Kidney (tissue), 22 donors: ENCODE measurements at places on chromosomes 12 and 14. TPM values are rescaled to one million over a fixed set of nuclear protein-coding genes. Genes with fewer than 3 reads are reported as not detected.

Gene NEUROD4
- total RNA-seq = not detected

DNA sequence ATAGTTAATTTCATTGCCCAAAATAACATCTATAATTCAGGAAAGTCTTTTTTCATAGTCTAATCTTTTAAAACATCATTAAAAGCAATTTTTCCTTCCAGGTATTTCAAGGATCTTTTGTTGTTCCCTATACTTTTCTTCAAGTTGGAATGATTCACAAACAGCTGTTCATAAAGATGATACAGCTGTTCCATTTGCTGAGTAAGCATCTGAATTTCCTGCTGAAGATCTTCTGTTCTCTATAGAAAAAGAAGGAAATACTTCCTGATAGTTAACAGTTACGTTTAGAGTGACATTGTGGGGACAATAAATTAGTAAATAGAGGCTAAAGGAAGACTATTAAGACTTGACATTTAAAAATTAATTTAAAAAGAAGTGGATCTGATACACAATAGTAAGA, 30.3 kb upstream of the ESR2 start:
- no peaks in the 10 kb centered on the region for H3K36me3 ChIP-seq
- H3K4me3 ChIP-seq = no peak overlapping the region
- no peak overlapping the region for H3K27ac ChIP-seq
- H3K4me1 ChIP-seq = no peaks in the 10 kb centered on the region
- no peaks in the 10 kb centered on the region for H3K27me3 ChIP-seq

- no peak overlapping the region for H3K4me3 ChIP-seq
- H3K4me1 ChIP-seq = no peaks in the 10 kb centered on the region
- no peak for DNase-seq
- no peak overlapping the region for H3K27ac ChIP-seq
Observed at GRCh38 chr12:8052679-8053078, 13.5 kb downstream of the C3AR1 start.

DNA sequence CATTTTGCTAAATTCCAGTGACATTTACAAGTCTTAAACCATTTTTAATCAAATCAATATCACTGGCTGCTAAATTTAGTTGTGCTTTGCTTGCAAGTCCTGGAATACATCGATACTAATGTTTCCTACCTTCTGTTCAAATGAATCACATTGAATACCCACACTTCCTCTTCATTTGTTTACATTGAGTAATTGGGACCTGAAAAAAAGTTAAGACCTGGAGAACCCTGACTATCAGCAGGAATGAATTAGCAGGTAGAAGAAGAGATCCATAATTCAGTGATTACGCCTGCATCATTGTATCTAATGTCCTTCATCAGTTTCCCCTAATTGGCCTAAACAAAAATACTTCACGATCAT, 369.3 kb downstream of the ETNK1 start:
- H3K4me1 ChIP-seq = no peaks in the 10 kb centered on the region
- no peak for DNase-seq
- H3K4me3 ChIP-seq = no peak overlapping the region
- no peak overlapping the region for H3K27ac ChIP-seq
- no peaks in the 10 kb centered on the region for H3K36me3 ChIP-seq
